ENCODE measurements at places on chromosomes 12 and 14. TPM values are rescaled to one million over a fixed set of nuclear protein-coding genes. Genes with fewer than 3 reads are reported as not detected.

DNA sequence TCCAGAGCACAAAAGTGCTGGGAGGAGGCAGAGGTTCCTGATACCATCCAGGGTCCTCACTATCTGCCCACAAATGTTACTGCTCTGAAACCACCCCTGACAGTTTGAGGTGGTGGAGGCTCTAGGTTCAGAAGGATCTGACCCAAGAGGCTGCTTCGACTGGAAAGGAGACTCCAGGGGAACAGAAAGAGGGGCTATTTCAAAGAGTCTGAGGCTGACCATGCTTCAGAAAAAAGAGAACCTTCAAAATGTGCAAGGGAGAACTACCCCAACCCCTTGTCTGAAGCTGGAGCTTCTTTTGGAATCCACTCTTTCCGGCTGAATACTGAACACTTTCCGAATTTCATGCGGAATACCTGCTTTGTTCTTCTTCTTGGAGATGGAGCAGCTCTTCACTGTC is 41.8 kb downstream of the RBM19 start:
- no peak for DNase-seq

DNA sequence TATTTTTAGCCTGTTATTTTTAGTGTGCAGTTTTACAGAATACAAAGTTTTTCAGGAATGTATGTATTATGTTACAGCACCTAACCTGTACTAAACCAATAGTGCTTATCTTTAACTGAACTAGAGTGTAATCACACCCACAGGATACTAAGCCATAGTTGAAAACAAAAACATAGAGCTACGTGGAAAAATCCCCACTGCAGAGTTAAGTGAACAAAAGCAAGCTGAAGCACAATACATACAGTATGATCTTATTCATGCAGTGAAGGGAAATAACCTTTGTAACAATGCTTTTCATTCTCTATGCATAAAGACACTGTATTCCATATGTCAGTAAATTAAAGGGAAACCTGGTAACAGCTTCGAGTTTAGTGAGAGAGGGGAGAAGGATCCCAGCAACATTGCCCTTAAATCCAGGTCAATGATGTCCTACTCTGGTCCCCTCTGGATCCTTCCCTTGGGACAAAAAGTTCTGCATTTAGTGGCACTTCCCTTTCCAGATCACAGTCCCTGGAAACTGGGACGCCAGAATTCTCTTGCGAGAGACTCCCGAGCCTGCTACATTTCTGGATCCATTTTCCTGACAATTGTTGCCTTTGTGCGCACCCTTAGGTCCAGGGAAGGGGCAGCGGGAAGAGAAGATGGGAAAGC is 121.3 kb upstream of the CCND2 start:
- DNase-seq = no peak

DNA sequence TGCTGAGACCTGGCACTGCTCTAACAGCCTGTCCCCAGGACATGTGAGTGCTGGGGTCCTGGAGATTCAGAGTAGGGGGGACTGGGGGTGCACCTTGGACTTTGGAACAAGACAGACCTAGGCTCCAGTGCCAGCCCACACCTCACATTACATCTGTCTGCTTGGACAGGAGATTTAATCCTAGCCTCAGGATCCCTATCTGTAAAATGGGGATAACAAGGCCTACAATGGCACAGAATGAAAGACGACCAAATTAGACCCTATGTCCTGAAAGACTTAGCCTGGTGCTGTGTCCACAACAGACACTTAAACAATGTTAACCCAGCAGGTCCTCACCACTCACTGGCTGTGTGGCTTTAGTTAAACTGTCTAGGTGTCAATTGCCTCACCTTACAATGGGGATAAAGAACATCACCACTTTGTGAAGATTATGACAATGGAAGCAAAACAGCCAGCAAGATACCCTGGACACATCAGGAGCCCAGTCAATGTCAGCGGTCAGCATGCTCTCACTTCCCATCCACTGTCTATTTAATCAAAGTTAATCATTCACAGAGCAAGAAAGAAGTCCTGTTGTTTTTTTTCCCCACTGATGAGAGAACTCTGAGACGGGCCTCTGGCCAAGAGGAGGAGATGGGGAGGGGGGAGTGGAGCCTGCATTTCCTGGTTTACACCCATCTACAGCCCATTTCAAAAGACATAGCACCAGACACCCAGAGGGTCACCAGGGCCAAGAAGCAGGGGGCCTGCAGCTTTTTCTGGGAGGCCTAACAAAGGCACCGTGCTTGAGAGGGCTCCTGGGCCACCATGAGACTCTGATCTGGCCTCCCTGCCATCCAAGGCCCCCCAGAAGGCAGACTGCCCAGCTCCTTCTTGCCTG is 40.6 kb downstream of the ACTN1 start:
- DNase-seq = no peak

GRCh38 chr14:31228533-31228932 is 20.9 kb upstream of the HECTD1 start:
- no peak for DNase-seq

DNA sequence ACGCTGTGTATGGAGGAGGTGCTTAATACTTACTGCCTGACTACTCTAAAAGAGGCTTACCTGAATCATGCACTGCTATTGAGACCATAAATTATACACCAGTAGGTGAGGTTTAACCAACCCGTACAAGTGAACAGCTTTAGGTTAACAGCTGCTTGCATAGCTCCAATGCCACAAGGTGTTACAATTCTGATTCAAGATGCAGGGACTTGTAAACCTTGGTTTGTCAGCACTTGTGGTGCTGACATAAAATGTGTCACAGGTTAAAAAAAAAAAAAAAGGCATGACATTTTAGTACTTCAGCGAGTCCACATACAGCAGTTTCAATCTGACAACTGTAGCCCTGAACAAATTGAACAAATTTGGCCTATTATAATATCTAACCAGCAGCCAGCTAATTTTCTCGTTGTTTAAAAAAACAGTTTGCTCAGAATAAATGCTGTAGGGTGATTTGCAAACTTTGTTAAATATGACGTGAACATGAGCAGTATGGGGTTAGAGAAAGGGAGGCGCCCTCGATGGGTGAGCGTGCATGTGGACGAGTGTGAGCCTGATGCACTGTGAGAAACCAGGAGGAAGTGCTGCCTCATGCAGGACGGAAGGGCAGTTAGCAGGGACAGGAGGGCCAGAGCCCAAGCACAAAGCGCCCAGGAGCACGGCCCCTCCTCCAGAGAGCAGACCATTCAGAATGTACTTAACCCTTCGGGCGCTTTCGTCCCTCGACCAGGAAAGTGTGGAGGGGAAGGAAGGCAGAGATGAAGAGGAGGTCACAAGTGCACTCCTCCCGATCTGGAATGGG is 44.7 kb downstream of the TCHP start:
- DNase-seq = no peak

Gene IKZF4
- 34.8 TPM for total RNA-seq

Gene INSM2
- not detected for total RNA-seq

Gene SOX5
- 0.34 TPM for total RNA-seq

All from activated T-helper 2 cell treated with anti-CD3 and anti-CD28 coated beads, Interferon-gamma antibody, Interleukin-2, Interleukin-4, amounts not matched to agents 10 μg/mL and 5 μg/mL and 100 μg/mL, durations not matched to agents 14 hours and 24 hours and 36 hours (primary cell).